WTC11 (cell line): ENCODE measurements at places on chromosomes 12 and 14.

DNA sequence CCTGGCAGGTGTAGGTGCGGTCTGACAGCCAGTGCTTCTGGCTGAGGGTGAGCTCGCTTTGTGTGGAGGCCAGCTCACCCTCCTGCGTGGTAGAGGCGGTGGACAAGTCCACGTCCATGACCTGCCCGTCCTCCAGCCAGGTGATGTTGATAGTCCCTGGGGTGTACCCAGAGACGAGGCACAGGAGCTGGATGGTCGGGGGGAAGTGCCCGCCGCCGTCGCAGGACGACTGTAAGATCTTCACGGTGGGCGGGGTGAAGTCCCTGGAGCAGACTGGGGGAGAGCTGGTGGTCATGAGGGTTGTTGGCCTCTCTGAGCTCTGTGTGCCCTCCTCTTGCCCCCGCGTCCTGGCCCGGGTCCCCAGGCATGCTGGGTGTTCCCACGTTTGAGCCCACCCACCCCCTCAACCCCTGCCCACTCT lies 74.6 kb downstream of the TMEM121 start:
- no peak for DNase-seq

DNA sequence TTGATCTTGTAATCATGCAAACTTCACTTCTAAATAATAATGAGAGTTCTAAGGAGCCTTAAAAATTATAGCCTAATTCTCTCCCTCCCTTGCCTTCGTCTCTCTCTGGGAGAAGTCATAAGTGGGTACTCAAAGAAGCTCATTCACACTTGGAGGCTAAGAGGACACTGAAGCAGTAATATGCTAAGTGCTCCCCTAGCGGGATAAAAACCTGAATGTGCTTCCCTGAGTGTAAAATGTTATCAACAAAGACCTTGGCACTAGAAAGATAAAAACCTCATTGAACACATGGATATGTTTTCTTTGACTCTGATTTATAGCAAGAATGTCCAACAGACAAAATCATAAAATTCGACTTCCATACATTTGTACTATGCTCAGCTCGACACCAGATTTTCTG lies 337.9 kb upstream of the NOVA1 start:
- no peak for DNase-seq

DNA sequence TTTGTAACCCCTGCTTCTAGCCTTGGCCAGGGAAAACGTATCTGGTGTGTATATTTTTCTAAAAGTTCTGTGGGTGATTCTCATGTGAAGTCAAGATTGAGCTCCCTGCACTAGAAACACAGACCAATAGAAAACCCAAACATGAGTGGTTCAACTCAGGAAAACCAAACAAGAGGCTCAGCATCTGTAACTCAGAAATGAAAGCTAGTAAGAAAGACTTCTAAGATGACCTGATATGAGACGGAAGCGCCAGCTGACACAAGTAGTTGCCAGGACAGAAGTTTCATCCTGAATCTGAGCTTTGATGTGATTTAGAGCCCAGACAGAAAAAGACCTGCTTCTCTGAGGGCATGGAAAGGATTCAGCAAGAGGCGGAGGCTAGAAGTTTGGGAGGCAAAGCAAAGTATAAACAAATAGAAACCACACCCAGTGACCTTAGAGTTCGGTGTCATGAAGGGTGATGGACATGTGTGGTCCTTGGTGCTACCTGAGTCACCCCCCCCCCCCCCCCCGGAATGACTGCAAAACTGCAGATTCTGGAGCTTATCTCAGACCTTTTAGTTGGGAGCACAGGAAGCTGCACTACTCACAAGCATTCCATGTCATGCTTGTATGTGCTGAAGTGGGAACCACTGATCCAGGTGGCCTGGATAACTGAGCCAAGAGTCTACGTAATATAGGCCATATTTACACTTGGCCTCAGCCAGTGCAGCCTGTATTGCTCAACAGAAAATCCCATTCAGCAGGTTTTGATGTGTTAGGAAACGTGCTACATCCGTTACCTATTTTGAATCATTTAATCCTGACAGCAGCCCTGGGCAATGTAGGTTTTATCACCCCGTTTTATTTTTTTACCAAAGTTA lies 191.3 kb downstream of the ANO6 start:
- no peak for DNase-seq

GRCh38 chr14:30786701-30787100 lies 87.7 kb upstream of the COCH start:
- no peak for DNase-seq

- DNase-seq: no peak
These were observed 36.7 kb downstream of the KIF21A start for GRCh38 chr12:39406262-39406661.

GRCh38 chr12:65868133-65868705 lies 43.9 kb downstream of the HMGA2 start:
- no peak for DNase-seq

GRCh38 chr14:73221945-73222344 lies 15.4 kb upstream of the PAPLN start:
- DNase-seq: no peak
